Naive thymus-derived CD4-positive, alpha-beta T cell (primary cell): ENCODE measurements at places on chromosomes 2 and 18.

DNA sequence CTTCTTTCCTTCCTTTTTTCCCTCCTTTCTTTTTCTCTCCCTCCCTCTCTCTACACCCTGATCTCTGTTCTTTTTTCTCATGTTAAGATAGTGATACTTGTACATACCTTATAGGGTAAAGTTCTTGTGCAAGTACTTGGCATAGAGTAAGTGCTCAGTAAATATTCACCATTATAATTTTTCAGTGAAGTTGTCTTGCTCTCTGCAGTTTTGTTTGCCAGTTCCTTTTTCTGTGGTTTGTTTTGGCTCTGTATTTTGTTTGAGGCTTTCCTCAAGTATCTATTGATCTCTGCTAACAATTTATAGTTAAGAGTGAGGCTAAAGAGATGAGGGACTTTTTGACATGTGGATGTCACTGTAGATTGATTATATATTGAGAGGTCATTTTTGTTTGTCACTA lies 48.0 kb downstream of the MTX2 start:
- DNase-seq = no peak

- no peak for DNase-seq
These were observed 149.3 kb downstream of the COL6A3 start for GRCh38 chr2:237264480-237265219.

DNA sequence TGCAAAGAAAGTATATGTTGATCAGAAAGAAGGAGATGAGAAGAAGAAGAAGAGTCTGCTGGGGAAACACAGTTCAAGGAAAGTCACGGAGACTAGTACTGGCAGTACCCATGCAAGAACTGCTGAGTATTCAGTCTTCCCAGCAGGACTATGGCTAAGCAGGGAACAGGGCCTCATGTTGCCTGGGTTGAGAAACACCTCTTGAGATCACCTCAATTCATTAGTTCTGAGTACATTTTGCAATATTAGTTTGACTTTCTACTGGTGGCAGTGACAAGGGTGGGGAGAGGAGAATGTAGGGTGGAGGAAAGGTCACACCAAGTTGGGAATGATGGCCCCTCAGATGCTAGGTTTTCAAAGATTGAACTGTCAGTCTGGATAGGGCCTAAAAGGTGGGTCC lies 50.5 kb downstream of the MRPL33 start:
- DNase-seq = no peak

- no peak for DNase-seq
These were observed 204.2 kb upstream of the FBXO11 start for GRCh38 chr2:48110492-48110891.

DNA sequence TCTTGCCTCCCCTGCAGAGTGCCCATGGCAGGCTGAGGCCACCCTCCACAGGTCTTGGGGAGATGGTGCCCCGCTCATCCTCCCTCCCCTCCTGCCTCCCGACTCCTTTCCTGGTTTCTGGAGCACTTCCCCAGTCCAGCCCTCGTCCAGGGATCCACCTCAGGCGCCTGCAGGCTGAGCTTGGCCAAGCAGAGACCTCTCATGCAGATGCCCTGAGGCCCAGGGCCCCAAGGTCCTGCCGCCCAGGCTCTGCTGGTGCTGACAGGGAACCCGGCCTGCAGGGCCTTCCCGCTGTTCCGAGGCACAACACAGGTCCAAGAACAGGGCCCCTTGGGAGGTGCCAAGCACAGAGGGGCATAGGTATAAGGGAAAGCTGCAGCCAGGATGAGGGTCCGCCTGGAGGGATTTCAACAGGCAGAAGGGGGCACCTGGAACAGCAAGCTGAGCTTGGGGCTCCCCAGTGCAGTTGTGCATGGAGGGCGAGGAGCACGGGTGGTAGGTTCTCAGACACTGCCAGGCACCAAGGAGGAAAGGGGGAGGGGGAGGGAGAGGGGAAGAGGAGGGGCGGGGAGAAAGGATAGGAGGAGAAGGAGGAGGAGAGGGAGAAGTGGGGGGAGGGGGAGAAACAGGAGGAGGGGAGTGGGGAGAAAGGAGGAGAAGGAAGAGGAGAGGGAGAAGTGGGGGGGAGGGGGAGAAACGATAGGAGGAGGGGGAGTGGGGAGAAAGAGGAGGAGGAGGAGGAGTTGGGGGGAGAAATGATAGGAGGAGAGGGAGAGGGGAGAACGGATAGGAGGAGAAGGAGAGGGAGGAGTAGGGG lies 1.2 kb upstream of the ANO7 start:
- no peak for DNase-seq

DNA sequence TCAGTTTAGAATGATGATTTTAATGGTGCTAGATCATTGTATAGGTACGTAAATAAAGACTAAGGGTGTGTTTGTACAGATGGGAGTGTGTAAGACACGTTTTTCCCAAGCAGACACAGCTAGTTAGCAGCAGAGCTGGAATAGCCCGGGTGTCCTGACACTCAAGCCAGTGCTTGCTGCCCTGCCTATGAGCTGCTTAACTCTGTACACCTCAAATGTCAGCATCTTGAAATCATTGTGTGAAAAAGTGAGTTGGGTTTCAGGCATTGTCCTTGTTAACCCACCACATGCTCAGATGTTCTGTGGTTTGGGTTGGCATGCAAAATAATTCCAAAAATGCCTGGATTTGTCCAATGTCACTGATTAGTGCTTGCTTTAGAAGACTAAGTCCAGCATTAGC lies 13.0 kb upstream of the TET3 start:
- DNase-seq = no peak

DNA sequence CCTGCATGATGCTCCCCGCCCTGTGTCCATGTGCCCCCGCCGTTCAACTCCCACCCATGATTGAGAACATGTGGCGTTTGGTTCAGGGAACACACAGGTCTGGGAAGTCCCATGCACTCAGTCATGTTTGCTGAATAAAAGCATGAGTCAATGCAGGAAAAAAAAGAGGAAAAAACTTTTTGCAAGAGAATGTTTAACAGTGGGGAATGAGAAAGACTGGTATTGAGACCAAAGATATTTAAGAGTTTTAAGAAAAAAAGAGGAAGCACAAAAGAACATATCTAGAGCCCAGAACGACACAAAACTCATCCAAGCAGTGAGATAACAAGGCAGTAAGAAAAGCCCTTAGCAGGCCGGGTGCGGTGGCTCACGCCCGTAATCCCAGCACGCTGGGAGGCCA lies 279.2 kb upstream of the THSD7B start:
- DNase-seq = no peak

- no peak for DNase-seq
These were observed 137.4 kb downstream of the MC4R start for GRCh38 chr18:60235164-60235563.

GRCh38 chr2:110858993-110859701 lies 126.8 kb downstream of the ACOXL start:
- DNase-seq = peak; percentile 2

DNA sequence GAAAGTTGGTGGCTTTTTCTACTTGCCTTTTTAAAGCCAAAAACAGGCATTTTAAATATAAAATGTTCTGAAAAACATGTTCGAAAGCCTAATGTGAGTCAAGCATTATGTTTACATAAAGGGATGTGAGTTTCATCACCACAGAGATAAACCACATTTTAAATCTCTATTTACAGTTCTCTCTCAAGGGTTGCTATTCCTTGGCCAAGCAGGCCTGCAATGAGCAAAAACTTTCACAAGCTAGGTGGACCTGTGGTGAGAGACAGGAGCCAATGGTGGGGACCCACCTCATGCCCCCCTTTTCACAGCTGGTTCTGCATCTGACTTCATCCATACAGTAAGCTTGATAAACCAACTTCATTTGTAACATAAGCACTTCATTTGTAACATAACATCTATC lies 65.1 kb downstream of the CUL3 start:
- no peak for DNase-seq

- no peak for DNase-seq
These were observed 77.7 kb downstream of the MEIS1 start for GRCh38 chr2:66512626-66513025.

DNA sequence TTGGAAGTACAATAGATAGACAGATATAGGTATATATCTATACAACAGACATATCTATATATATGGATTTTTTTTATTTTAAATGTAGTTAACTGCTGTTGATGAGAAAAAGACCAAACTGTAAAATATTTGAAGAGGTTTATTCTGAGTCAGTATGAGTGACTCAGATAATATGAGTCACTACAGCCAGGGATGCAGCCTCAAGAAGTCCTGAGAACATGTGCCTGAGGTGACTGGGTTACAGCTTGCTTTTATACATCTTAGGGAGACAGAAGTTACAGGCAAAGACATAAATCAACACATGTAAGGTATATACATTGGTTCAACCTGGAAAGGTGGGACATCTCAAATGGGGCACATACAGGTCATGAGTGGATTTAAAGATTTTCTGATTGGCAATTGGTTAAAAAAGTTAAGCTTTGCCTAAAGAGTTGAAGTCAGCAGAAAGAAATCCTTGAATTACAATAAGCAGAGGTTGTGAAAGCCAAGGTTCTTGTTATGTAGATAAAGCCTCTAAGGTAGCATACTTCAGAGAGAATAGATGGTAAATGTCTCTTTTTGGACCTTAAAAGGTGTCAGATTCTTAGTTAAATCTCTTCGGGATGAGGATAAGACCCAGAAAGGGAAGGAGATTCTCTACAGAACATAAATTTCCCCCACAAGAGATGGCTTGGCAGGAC lies 149.9 kb downstream of the RBM43 start:
- DNase-seq = no peak

DNA sequence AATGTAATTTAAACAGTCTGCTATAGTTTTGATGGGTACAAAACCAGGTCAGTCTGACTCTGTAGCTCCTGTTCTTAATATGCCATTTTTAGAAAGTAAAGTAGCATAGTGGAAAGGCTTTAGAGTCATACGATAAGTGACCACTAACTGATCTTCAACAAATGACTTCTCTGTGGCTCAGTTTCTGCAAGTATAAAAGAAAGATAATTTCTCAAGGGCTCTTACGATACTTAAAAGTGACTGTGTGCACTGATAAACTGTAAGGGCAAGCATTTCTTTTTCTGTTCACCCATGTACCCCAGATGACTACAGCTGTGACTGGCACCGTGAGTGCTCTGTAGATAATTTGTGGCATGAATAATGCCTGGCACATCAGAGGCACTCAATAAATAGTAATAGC lies 178.7 kb downstream of the LCLAT1 start:
- no peak for DNase-seq

- no peak for DNase-seq
These were observed 128.9 kb upstream of the ITGB6 start for GRCh38 chr2:160328811-160329527.

GRCh38 chr2:217870528-217871011 lies 132.2 kb downstream of the TNS1 start:
- no peak for DNase-seq

GRCh38 chr2:2575870-2576386 lies 244.9 kb upstream of the MYT1L start:
- DNase-seq = no peak

GRCh38 chr2:21646345-21646744 lies 522.6 kb downstream of the TDRD15 start:
- DNase-seq = no peak

DNA sequence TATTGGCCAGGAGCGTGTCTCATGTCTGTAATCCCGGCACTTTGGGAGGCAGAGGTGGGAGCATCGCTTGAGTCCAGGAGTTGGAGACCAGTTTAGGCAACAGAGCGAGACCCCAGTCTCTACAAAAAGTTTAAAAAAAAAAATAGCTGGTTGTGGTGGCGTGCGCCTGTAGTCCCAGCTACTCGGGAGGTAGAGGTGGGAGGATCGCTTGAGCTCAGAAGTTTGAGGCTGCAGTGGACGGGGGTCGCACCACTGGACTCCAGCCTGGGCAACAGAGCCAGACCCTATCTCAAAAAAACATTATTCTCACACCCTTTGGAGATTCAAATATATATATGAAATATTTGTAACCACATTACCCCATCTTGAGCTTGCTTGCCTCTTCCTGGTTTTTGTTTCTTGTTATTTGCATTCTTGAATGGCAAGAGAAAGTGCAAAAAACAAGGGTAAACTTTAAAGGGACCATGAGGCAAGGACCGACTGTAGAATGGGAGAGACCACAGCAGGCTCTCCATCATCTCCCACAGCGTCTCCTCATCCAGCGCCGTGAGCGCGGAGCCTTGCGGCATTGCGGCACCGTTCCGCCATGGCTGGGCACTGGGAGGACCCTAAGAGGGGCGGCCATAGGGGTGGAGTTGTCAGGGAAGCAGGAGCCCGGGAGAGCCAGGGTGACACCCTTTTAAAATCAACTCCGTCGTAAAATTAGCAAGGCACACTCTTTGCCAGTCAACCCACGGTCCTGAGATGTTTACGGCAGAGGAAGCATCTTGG lies 1.4 kb downstream of the ELP2 start:
- no peak for DNase-seq

DNA sequence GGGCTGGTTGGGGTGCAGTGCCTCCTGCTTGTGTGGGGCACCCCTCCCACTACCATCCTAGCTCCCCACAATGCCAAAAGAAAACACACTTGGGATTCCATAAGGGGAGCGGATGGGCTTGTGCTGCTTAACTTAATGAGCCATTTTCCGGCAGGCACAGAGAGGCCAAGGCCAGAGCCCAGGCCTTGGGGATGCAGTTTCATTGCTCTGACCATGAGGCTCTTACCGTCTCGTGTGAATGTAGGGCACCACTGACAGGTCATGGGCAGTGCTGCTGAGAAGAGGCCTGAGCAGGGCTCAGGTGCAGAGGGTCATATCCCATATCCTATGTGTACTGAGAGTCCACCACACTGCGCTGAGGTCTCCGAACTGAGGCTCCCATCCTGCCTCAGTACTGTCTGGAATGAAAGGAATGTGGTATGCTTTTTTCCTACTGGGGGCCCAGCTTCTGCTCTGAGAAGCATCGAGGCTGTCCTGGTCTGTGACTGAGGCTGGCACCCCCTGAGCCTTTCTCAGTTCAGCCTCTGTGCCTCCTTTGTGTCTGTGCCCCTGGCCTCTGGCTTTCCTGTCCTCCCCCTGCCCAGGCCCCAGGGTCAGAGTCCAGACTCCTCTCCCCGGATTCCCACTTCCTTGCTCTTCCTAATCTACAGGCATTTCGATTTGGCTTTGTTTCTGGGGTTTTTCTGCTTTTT lies 45.2 kb upstream of the MAPRE3 start:
- DNase-seq = no peak

- no peak for DNase-seq
These were observed 281.2 kb downstream of the PHLPP1 start for GRCh38 chr18:62996566-62996965.

DNA sequence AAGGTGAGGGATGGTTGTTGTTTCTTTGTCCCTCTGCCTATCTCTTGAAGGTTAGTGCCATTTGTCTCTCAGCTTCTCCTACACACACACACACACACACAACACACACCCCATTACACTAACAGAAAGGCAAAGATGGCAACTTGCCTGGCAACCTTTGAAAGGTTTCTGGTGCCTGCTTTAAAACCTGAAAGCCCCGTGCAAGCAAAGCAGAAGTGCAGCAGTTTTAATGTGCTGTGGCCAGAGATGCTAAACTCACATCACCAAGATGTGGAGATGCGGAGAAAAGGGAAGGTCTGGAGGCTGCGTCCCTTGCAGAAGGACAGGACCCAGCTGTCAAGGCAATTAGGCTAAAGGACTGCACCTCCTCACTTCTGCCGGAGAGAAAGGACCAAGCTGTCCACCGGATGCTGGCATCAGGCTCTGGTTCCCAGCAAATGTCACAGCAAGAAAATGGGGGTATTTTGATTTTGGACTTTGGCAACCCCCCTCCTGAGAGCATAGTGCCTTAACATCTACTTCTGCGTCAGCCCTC lies 196.4 kb downstream of the ARL4C start:
- DNase-seq = peak; percentile 20

- DNase-seq = no peak
These were observed 134.5 kb downstream of the PTRHD1 start for GRCh38 chr2:24658531-24659202.
